ENCODE measurements at places on chromosomes 16 and 17.

DNA sequence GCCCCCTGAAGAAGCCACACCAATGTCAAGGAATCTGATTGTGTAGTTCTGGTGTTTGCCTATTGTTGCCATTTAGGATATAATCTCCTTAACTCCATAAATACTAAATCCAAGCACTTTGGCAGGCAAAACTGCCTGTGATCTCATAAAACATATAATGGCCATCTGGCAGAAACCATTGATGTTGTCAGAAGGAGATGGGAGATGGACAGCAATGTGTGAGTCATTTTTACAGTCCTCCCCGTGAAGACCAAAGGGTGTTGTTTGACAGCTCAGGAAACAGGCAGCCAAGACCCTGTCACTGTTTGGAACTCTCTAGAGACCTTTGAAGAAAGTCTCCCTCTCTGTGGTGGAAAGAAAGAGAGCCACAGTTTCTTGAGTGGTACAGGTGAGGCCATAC, 454.1 kb downstream of the HS3ST3B1 start:
- no peak for DNase-seq

DNA sequence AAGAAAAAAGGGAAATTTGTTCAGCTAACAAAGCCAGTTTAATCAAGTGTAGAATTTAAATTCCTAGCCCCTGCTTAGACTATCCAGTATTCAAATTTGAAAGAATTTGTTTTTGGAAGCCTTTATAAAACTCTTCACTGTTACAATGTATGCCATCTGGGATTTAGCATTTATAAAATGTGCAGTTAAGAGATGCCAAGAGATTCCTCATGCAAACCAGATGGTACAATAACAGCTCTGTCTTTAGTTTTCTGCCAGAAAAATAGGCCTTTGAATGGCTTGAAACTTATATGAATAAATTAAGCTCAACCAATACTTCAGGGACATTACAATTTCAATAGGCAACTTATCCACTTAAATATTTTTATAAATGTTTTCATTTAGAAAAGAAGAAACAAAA, 6.8 kb upstream of the ANKS4B start:
- no peak for DNase-seq

DNA sequence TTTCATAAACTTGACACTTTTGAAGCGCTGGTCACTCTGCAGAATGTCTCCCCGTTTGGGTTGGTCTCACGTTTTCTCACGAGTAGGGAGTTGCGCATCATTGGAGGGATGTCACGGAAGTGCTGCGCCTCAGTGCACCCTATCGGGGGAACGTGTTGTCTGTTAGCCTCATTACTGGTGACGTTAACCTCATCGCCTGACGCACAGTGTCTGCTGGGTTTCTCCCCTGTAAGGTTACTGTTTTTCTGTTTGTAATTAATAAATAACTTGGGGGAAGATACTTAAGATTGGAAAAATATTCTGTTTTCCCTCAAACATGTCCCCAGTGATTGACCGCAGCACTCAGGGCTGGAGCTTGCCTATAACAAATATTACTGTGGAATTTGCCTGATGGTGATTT, 26.7 kb downstream of the VAC14 start:
- no peak for DNase-seq

- DNase-seq = no peak
Observed at GRCh38 chr16:71474864-71475263, 12.8 kb upstream of the ZNF23 start.

- no peak for DNase-seq
Observed at GRCh38 chr17:61235827-61236197, 163.8 kb upstream of the TBX2 start.

DNA sequence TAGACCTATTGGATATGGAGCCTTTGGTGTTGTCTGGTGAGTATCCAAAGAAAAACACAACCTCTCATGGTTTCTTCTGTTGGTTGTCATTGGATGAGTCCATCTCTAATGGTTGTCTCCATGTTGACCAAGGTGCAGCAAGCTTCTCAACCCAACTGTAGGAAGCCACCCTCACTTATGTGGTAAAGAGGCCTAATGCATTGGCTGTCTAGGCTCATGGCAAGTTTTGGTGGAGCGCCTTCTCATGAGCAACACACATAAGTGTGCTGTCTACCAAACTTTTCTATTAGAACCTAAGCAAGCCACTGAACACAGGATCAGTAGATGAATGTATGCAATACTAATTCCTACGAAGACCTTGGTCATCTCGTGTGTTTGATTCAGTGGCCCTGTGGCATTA, 819 bp downstream of the NLK start:
- no peak for DNase-seq

DNA sequence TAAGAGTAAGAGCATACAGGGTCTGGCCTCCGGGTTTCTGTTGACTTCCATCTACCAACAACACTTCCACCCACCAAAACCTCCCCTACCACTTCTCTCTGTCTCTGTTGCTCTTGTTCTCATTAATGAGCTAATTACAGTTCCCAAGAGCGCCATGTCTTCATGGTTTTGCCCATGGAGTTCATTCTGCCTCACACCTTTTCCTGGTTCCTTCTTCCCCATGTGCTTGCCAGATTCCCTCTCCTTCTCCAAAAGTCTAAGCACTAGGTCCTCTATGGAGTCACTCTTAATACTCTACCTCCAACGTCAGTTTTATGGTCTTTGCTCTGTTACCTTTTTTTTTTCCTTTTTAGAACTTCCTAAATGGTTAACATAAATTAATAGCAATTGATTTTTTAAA, 92.8 kb downstream of the MYO1D start:
- DNase-seq = no peak

Data from D341Med (cell line).